Neural crest cell (in vitro differentiated cells): ENCODE measurements at places on chromosomes 3 and 15. TPM values are rescaled to one million over a fixed set of nuclear protein-coding genes. Genes with fewer than 3 reads are reported as not detected.

GRCh38 chr3:28542351-28542750 is 193.7 kb upstream of the AZI2 start:
- H3K27me3 ChIP-seq = no peaks in the 10 kb centered on the region
- no peak overlapping the region for H3K27ac ChIP-seq
- DNase-seq = no peak
- H3K4me1 ChIP-seq = peaks cover 6% of the 10 kb centered on the region
- H3K36me3 ChIP-seq = peaks cover 11% of the 10 kb centered on the region

DNA sequence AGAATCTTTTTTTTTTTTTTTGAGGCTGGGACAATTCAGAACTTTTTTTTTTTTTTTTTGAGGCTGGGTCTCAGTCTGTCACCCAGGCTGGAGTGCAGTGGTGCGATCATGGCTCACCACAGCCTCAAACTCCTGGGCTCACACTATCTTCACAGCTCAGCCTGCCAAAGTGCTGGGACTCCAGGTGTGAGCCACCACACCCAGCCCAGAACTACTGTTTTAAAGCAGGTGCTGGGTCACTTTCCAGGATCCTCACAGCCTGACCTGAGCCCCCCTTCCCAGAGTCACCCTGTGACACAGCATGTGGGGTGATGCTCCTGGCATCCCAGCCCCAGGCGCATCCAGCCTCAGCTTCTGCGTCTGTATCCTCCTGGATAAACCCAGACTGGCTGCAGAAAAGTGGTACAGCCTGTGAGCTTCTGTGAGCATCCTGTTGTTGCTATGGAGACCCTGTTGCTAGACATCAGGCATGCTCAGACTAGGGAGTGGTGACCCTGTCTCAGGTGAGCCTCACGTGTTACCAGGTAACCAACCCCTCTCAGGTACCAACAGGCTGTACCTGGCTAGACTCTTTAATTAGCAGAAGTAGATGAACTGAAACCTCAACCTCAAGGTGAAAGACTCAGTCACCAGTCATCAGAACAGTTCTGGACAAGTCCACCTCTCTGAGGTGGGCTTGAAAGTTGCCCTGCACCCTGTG is 15.0 kb downstream of the KLF13 start:
- no peaks in the 10 kb centered on the region for H3K36me3 ChIP-seq
- H3K4me3 ChIP-seq = no peak overlapping the region
- no peak for DNase-seq
- H3K4me1 ChIP-seq = peaks cover 32% of the 10 kb centered on the region
- H3K27ac ChIP-seq = no peak overlapping the region
- H3K27me3 ChIP-seq = no peaks in the 10 kb centered on the region

DNA sequence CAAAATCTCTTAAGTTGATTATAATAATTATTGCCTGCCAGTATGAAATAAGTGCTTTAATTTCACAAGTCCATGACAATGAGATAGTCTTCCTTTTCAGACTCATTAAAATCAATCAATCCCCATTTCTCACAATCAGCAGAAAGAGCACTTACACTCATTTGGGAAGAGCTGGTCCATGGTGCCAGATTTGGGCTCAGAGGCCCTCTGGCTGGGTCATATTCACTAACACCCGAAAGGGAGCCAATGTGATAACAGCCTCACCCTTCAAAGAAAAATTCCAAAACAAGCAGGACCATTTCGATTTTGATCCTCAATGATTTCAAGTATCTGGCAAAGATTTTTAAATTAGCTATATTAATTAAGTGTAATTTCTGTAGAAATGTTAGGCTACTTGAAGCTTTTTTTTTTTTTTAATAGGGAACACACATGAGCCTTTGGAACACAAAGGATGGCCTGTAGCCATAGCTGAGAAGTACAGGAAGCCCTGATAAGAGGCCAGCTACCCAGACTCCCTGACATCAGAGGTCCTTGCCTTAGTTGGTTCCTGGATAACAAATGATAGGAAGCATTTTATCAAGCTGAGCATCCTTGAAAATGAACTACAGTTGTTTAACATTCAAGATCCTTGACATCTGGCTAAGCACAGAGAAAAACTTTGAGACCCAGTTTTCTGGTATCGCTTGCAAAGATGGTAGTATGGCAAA is 17.1 kb downstream of the MCF2L2 start:
- H3K4me1 ChIP-seq = no peaks in the 10 kb centered on the region
- no peaks in the 10 kb centered on the region for H3K36me3 ChIP-seq
- no peak for DNase-seq
- peaks cover 3% of the 10 kb centered on the region for H3K27me3 ChIP-seq

Gene FILIP1L
- total RNA-seq = 9.8 TPM in 2 replicates

DNA sequence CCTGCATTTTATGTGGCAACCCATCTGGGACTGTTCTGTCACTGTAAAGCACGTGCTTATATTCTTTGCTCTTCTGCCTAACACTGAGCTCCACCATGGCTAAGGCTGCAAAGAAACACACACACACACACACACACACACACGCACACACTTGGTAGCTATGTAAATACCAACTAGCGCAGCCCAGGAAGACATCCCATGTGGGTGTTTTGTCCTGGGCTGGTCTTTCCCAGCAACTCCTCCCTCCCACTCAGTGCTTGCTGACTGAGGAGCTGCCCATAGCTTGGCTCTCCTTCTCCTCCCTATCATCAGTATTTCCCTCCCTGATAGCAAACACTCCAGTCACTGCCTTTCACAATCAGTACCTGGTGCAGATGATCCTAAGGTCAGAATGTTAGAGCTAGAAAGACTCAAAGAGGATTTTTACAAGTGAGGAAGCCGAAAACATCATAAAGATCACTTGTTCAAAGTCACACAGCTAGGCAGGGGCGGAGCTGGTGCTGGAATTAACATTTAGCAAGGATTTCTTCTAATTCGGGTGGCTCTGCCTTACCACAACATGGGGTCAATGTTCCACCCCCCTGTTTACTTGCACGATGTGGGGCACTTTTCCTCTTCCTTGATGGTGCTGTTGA is 377.1 kb upstream of the TBL1XR1 start:
- no peak overlapping the region for H3K27ac ChIP-seq
- no peaks in the 10 kb centered on the region for H3K27me3 ChIP-seq
- H3K4me1 ChIP-seq = peaks cover 30% of the 10 kb centered on the region
- no peaks in the 10 kb centered on the region for H3K36me3 ChIP-seq

- peaks cover 2% of the 10 kb centered on the region for H3K27me3 ChIP-seq
- peaks cover 3% of the 10 kb centered on the region for H3K36me3 ChIP-seq
- H3K4me1 ChIP-seq = peaks cover 41% of the 10 kb centered on the region
- DNase-seq = no peak
Measured at GRCh38 chr3:52531860-52532516, 1.7 kb downstream of the NT5DC2 start.
